Stimulated activated CD8-positive, alpha-beta memory T cell treated with anti-CD3 and anti-CD28 coated beads, Interleukin-15, amount 100 ng/mL, for 48 hours (primary cell): ENCODE measurements at places on chromosomes 3 and 15.

- no peak for DNase-seq
Measured at GRCh38 chr3:114417675-114418074, 123.8 kb downstream of the TIGIT start.

DNA sequence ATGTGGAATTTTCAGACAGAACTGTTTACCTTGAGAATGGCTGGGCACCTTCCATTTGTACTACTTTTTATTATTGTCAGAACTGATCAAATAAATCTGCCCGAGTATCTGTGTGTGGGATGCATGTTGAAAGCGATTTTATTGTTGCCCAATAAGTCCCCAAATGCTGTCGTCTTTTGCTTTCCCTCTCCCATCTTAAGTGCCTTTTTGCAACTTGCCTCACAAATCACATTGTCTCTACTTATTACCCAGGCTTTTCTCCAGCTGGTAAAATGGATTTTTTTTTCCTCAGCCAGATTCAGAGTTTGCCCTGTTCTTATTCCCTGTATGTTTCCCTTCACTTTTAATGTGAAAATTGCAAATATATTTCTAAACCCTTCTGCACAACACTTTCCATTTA is 163.1 kb downstream of the CNTN4 start:
- no peak for DNase-seq

DNA sequence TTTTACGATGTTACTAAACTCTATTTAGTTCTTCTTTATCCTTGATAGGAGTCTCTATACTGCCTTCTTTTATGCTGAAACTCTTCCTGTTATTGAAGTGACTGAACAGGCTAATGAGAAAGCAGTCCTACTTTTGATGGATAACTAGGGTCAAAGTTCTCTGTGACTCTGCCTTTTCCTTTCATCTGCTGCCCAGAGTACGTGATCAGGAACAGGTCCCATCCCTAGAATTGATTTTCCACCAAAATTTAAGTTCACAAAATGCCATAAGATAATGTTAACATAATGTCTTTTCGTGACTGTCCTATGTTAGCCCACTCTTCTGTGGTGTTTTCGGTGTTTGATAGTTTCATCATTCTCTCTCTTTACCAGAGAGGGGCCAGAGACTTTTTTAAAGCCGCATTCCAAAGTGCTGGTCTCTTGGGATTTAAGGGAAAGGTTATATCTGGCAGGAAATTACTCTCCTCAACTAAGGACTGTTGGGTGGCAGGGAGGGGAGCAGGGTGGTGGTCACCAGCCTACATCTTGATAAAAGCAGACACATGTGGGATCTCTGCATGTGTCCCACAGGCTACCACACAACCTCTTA is 50.3 kb upstream of the PLXND1 start:
- DNase-seq = no peak

GRCh38 chr3:194928831-194929577 is 243.3 kb downstream of the FAM43A start:
- no peak for DNase-seq

GRCh38 chr3:128070898-128071591 is 18.8 kb downstream of the SEC61A1 start:
- no peak for DNase-seq

DNA sequence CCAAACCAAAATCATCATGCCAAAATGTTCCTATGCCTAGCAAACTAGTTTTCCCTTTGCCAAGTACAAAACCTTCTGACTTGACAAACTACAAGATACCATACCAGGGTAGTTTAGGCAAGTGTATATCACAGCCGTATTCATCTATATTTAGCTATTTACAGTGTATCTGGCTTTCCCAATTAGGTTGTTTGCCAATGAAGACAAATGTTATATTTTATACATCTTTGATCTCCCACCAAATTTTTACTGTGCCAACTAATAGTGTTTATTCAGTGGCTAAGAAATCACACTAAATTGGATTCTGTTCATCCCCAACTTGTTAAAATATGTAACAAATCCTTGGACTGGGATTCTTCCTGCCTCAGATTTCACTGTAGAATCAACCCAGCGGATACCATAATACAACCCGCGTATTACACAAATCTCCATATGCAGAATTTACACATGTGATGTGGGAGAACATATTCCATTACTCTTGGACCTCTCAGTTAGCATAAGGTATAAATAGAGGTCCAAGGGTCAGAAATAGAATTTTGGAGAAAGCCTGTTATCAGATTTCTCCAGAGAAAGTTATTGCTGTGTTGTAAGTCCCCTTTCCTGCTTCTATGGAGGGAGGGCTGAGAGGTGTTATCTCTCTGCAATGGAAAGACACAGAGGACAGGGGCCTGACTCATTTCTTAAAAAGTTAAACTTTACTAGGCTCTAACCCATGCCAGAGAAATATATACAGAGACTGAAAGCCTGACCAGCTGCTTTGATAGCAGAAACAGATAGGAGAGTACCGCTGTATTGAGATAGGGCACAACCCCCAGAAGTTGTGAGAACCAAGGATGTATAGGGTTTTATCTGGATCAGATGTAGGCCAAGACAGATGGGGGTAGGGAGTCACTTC is 467.0 kb downstream of the FGF12 start:
- DNase-seq = no peak
